ENCODE measurements at places on chromosomes 2 and 18. TPM values are rescaled to one million over a fixed set of nuclear protein-coding genes. Genes with fewer than 3 reads are reported as not detected.

DNA sequence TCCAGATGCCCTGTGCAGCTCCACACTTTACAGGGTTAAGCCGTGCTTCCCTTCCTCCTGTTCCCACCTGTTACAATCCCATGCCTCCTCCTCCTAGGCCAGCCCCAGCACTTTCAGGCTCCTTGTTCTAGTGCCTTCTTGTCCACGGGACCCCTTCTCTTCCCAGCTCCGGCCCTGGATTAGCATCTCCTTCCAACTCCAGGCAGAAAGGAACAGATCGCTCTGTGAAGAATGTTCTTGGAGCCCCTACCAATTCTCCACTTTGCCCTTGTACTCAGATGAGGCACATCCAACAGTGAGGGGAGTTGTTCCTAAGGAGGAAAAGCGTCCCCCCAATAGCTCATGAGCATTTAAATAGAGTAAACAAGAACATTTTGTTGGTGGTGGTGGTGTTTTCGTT is 72.7 kb downstream of the CABLES1 start:
- no peaks in the 10 kb centered on the region for H3K27me3 ChIP-seq
- no peak overlapping the region for H3K4me3 ChIP-seq
- no peak for DNase-seq
- H3K27ac ChIP-seq: no peak overlapping the region
- H3K36me3 ChIP-seq: peaks cover 5% of the 10 kb centered on the region
- peaks cover 13% of the 10 kb centered on the region for H3K4me1 ChIP-seq

GRCh38 chr2:162465430-162465829 is 121.5 kb downstream of the GCA start:
- no peak overlapping the region for H3K4me3 ChIP-seq
- H3K27ac ChIP-seq: no peak overlapping the region
- H3K36me3 ChIP-seq: no peaks in the 10 kb centered on the region
- no peaks in the 10 kb centered on the region for H3K27me3 ChIP-seq
- DNase-seq: no peak

DNA sequence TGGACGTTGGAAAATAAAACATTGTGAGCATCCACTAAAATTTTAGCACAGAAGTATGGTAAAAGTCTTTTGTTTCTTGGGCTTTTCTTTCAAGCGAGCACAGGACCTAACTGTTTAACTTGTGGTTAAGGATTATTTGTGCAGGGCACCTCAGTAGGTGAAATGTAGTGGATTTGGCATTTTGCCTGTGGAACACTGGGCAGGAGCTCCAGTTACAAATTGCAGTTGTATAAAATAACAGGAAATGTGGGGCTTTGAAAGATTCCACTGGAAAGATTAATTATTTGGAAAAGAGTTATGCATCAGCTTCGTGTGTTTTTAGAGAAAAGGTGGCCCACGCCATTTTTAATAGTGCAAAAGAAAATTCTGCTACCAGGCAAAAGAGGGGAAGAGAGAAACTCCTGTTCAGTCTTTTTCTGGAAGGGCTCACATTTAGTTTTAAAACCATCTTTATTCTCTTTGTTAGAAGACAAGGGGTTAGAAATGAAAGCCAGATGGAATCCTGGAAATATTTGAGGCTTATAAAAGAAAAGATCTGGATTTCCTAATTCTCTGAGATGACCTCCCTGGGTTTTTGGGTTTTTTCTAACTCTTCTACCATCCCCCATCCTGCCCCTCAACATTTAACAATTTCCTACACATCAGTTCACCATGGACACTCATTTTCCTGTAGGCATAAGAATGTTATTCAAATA is 144.3 kb upstream of the SERTAD2 start:
- H3K4me3 ChIP-seq: no peak overlapping the region
- peak; percentile 81 for DNase-seq
- no peaks in the 10 kb centered on the region for H3K27me3 ChIP-seq

Gene MEMO1
- 37.6 TPM for total RNA-seq

Gene ASB1
- total RNA-seq: 27.9 TPM
